SK-N-SH (cell line): ENCODE measurements at places on chromosomes 4 and X. TPM values are rescaled to one million over a fixed set of nuclear protein-coding genes. Genes with fewer than 3 reads are reported as not detected.

DNA sequence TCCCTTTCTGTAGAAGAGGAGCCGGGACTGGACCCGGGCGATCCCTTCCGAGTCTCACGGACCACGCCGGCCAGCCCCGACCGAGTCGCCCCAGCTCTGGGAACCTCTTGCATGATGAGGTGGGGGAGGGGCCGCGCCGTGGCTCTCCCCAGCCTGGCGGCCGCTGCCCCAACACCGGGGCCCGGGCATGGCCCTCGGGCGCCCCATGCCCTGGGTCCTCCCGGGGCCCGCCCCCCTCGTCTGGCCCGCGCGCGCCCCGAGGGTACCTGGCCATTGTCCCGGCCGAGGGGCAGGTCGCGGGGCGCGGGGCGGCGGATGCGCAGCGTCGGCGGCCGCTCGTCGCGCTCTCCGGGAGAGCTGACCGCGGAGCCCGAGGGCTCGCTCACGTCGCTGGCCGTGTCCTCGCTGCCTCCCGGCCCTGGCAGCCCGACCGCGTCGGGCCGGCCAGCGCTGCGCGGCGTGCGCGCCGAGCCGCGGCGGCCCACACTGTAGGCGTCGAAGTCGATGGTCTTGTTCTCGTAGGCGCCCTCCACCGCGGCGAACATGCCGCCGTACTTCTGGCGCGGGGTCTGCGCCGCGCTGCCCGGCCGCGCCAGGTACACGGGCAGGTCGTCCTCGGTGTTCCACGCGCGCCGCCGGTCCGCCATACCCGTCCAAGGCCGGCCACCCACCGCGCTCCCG, 423 bp downstream of the CRMP1 start:
- peak overlapping the region; percentile 55 for H3K27ac ChIP-seq
- peaks cover 25% of the 10 kb centered on the region; the same call in 1 of the 2 replicates for H3K4me1 ChIP-seq
- no peaks in the 10 kb centered on the region for H3K36me3 ChIP-seq
- no peak overlapping the region for H3K4me3 ChIP-seq
- peaks cover 28% of the 10 kb centered on the region; the same call in 1 of the 2 replicates for H3K27me3 ChIP-seq

DNA sequence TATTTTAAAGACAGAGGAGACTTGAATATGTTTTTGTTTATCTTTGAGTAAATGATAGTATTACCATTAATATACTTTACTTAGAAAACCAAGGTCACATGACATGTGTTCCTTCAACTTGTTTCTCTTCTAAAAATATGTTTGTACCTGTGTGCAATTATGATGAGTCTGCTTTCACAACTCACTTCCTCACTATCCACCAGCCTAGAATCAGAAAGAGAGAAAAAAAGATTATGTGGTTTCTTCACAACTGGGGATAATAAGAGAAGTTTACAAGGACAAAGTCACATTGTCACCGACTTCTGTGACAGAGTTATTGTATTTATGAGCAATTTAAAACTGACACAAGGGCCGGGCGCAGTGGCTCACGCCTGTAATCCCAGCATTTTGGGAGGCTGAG, 1112.1 kb downstream of the RPA4 start:
- no peaks in the 10 kb centered on the region; the same call in 1 of the 2 replicates for H3K27me3 ChIP-seq
- DNase-seq = no peak
- no peak overlapping the region for H3K4me3 ChIP-seq
- H3K4me1 ChIP-seq = no peaks in the 10 kb centered on the region
- no peak overlapping the region for H3K27ac ChIP-seq

- H3K27me3 ChIP-seq = no peaks in the 10 kb centered on the region
- H3K4me3 ChIP-seq = peak overlapping the region; percentile 71
- no peaks in the 10 kb centered on the region for H3K36me3 ChIP-seq
- H3K27ac ChIP-seq = peak overlapping the region; percentile 41; the same call in 1 of the 2 replicates
- DNase-seq = peak; percentile 54
These were observed 802 bp downstream of the BMP2K start for GRCh38 chr4:78776729-78777575.

DNA sequence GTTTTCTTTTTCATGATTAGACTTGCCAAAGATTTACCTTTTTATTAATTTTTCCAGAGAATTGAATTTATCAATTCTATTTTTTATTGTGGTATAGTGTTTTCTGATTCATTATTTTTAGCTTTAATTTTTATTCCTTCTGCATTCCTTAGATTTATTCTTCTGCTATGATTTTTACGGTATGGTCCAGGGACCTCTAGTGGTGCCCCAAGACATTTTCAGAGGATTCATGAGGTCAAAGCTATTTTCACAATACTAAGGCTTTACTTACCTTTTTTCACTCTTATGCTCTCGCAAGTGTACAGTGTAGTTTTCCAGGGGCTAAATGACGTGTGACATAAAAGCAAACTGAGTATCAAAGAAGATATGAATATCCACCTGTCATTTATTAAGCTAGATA, 8.0 kb downstream of the RADX start:
- H3K27ac ChIP-seq = no peak overlapping the region
- no peak overlapping the region for H3K4me3 ChIP-seq
- H3K36me3 ChIP-seq = no peaks in the 10 kb centered on the region
- no peak for DNase-seq
- H3K27me3 ChIP-seq = peaks cover 23% of the 10 kb centered on the region; the same call in 1 of the 2 replicates

DNA sequence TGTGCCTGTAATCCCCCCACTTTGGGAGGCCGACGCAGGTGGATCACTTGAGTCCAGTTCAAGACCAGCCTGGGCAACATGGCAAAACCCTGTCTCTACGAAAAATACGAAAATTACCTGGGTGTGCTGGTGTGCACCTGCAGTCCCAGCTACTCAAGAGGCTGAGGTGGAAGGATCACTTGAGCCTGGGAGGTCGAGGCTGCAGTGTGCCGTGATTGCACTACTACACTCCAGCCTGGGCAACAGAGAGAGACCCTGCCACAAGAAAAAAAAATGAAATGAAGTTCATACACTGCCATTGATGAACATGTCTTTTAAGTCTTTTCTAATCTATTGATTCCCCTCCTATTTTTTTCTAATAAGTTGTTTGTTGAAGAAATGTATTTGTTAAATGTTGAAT, 5.0 kb upstream of the ZFX start:
- no peak overlapping the region for H3K4me3 ChIP-seq
- H3K36me3 ChIP-seq = no peaks in the 10 kb centered on the region
- peaks cover 8% of the 10 kb centered on the region; the same call in 1 of the 2 replicates for H3K4me1 ChIP-seq
- DNase-seq = no peak
- no peak overlapping the region for H3K27ac ChIP-seq

GRCh38 chr4:111930659-111931058, 214.6 kb upstream of the FAM241A start:
- H3K27me3 ChIP-seq = no peaks in the 10 kb centered on the region
- no peaks in the 10 kb centered on the region for H3K36me3 ChIP-seq
- DNase-seq = no peak
- H3K4me1 ChIP-seq = no peaks in the 10 kb centered on the region
- no peak overlapping the region for H3K4me3 ChIP-seq
- H3K27ac ChIP-seq = no peak overlapping the region

DNA sequence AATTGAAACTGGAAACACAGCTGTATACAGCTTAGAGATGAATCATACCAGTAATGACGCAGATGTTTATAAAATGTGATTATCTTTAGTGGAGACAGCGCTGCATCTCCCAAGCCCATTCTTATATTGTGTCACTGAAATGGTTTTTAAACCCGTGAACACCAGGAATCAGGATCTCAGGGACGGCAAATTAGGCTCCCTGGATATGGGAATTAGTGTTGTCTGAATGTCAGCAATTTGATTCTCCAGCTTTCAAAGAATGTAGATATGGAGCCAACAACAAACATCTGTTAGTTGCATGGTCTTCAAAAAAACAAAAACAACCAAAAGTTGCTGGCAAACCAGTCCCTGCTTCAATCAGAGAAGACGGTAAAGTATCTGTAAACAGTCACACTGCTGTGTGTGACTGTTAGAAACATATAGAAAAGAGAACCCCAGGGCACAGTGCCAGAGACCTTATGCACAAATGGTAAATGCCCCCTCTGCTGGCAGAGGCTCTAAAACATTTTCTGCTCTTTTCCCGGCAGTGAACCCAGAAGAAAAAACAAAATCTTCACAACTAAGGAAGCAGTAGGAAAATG, 351.9 kb upstream of the FTHL17 start:
- H3K27ac ChIP-seq = no peak overlapping the region
- no peaks in the 10 kb centered on the region for H3K27me3 ChIP-seq
- DNase-seq = peak; percentile 43
- H3K4me1 ChIP-seq = no peaks in the 10 kb centered on the region; the same call in 1 of the 2 replicates

- DNase-seq = no peak
- H3K4me3 ChIP-seq = no peak overlapping the region
These were observed 65.5 kb downstream of the EDNRA start for GRCh38 chr4:147546349-147546748.

GRCh38 chr4:77203380-77204197, 46.6 kb downstream of the CCNG2 start:
- DNase-seq = peak; percentile 61
- H3K27ac ChIP-seq = no peak overlapping the region
- peaks cover 21% of the 10 kb centered on the region for H3K27me3 ChIP-seq
- no peak overlapping the region for H3K4me3 ChIP-seq
- no peaks in the 10 kb centered on the region for H3K36me3 ChIP-seq

DNA sequence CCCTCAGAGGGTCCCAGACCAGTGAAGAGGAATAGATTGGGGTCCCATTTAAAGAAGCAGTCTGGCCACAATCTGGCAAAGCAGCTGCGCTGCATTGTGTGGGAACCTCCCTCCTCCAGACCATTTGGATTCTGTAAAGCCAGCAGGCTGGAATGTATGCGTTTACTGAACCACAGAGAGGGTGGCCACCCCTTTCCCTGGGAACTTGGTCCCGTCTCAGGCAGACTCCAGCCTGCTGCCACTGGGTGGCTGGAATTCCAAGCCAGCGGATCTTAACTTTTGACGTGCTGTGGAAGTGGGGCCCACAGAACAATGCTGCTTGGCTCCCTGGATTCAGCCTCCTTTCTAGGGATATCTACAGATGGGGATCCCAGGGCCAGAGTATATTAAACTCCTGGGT, 307.2 kb downstream of the DACH2 start:
- no peak overlapping the region for H3K4me3 ChIP-seq
- no peaks in the 10 kb centered on the region for H3K4me1 ChIP-seq
- H3K27ac ChIP-seq = no peak overlapping the region
- H3K27me3 ChIP-seq = no peaks in the 10 kb centered on the region
- no peaks in the 10 kb centered on the region for H3K36me3 ChIP-seq

DNA sequence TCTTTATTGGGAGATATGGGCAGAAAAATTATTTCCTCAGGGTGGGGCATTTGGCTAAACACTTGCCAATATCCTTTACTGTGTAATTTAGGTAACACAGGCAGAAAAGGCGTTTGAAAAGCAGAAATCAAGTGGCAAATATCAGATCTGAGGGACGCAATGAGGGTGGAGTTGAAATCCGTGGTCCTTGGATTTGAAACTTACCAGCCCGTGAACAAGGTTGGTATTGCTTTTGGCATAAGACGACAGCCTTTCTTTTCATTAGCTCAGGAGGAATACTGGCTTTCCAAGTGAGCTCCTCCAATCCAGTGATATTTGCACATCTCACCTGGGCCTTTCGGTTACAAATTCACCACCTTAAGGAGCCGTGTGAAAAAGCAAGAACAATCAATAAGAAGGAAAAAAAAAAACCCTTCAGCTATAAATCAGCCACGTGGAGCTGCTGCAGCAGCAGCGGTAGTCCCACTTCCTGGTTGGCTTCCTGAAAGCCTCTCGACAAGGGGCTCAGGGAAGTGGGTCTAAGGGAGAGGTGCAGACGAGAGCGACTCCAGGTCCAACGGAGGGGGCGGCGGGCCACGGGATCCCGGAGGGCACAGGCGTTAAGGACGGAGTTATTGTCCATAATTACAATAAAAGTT, 734 bp upstream of the GALNT7 start:
- H3K36me3 ChIP-seq = no peaks in the 10 kb centered on the region
- peak; percentile 63 for DNase-seq
- H3K4me3 ChIP-seq = peak overlapping the region; percentile 66
- peak overlapping the region; percentile 83 for H3K27ac ChIP-seq
- H3K27me3 ChIP-seq = no peaks in the 10 kb centered on the region

- H3K4me1 ChIP-seq = peaks cover 7% of the 10 kb centered on the region; the same call in 1 of the 2 replicates
- no peaks in the 10 kb centered on the region for H3K27me3 ChIP-seq
- no peak for DNase-seq
- H3K36me3 ChIP-seq = no peaks in the 10 kb centered on the region
- H3K4me3 ChIP-seq = no peak overlapping the region
These were observed 167.7 kb downstream of the MGST2 start for GRCh38 chr4:139833151-139833910.

GRCh38 chrX:87900320-87900908, 382.8 kb downstream of the KLHL4 start:
- H3K4me3 ChIP-seq = peak overlapping the region; percentile 68
- no peak for DNase-seq
- no peaks in the 10 kb centered on the region for H3K36me3 ChIP-seq
- no peak overlapping the region for H3K27ac ChIP-seq
- no peaks in the 10 kb centered on the region for H3K27me3 ChIP-seq

GRCh38 chrX:141214196-141214595, 28.1 kb downstream of the SPANXC start:
- no peak overlapping the region for H3K4me3 ChIP-seq
- H3K27me3 ChIP-seq = no peaks in the 10 kb centered on the region
- no peaks in the 10 kb centered on the region for H3K4me1 ChIP-seq
- H3K27ac ChIP-seq = no peak overlapping the region
- H3K36me3 ChIP-seq = no peaks in the 10 kb centered on the region

- peaks cover 12% of the 10 kb centered on the region; the same call in 1 of the 2 replicates for H3K4me1 ChIP-seq
- no peaks in the 10 kb centered on the region for H3K27me3 ChIP-seq
- H3K4me3 ChIP-seq = no peak overlapping the region
These were observed 156.7 kb downstream of the ATP10D start for GRCh38 chr4:47641755-47642154.

GRCh38 chrX:151901826-151902225, 10.9 kb upstream of the MAGEA4 start:
- no peak overlapping the region for H3K4me3 ChIP-seq
- H3K4me1 ChIP-seq = peaks cover 8% of the 10 kb centered on the region; the same call in 1 of the 2 replicates
- no peak overlapping the region for H3K27ac ChIP-seq
- H3K36me3 ChIP-seq = no peaks in the 10 kb centered on the region
- DNase-seq = no peak

GRCh38 chrX:108439426-108439942, at the start of gene COL4A5:
Gene COL4A5, plus strand, starts transcription at chrX:108439838. Its CDS starts 288 bp downstream, at chrX:108440126.
- H3K4me1 ChIP-seq = no peaks in the 10 kb centered on the region
- H3K27ac ChIP-seq = no peak within 1 kb of the TSS
- H3K27me3 ChIP-seq = peaks cover 41% of the 10 kb centered on the region; the same call in 1 of the 2 replicates
- no peak for DNase-seq
- H3K4me3 ChIP-seq = peak within 1 kb of the TSS; percentile 35; the same call in 1 of the 2 replicates

- H3K27ac ChIP-seq = no peak overlapping the region
- H3K27me3 ChIP-seq = no peaks in the 10 kb centered on the region
These were observed 45.4 kb downstream of the KIT start for GRCh38 chr4:54703182-54703581.

DNA sequence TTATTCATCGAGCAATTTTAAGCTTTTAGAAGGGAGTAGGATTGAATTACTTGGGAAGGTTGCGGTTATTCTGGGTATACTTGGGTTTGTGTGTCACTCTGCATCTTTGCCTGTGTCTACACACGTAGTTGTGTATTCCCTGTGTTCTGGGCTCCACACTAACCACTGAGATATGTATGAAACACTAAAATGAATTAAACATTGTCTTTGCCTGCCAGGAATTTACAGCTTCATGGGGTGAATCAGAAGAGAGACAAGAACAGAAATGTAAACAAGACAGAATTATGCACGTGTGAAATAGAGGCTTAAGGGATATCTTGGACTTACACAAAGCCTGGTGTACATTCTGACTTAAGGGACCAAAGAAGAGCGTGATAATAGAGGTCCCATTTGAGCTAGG, 228.5 kb downstream of the AFF2 start:
- no peaks in the 10 kb centered on the region for H3K4me1 ChIP-seq
- H3K27me3 ChIP-seq = no peaks in the 10 kb centered on the region
- no peaks in the 10 kb centered on the region for H3K36me3 ChIP-seq
- no peak for DNase-seq
- no peak overlapping the region for H3K27ac ChIP-seq

Gene MID2
- 0.16 and 0.18 TPM in 2 replicates for polyA plus RNA-seq

Gene SPANXA1
- 1.8 and 25.5 TPM in 2 replicates for polyA plus RNA-seq

Gene SERPINA7
- polyA plus RNA-seq = not detected in 2 replicates

Gene UGT2B11
- not detected in 2 replicates for polyA plus RNA-seq

Gene BTK
- not detected in 2 replicates for polyA plus RNA-seq

Gene USP17L26
- not detected in 2 replicates for polyA plus RNA-seq

Gene TLR1
- 0.03 TPM in 1 of 2 replicates, not detected in the other for polyA plus RNA-seq

Gene NR3C2
- 0.02 and 0.03 TPM in 2 replicates for polyA plus RNA-seq

Gene BANK1
- 0.05 TPM in 1 of 2 replicates, not detected in the other for polyA plus RNA-seq

Gene F9
- not detected in 2 replicates for polyA plus RNA-seq
